ENCODE measurements at places on chromosomes 11 and 22.

DNA sequence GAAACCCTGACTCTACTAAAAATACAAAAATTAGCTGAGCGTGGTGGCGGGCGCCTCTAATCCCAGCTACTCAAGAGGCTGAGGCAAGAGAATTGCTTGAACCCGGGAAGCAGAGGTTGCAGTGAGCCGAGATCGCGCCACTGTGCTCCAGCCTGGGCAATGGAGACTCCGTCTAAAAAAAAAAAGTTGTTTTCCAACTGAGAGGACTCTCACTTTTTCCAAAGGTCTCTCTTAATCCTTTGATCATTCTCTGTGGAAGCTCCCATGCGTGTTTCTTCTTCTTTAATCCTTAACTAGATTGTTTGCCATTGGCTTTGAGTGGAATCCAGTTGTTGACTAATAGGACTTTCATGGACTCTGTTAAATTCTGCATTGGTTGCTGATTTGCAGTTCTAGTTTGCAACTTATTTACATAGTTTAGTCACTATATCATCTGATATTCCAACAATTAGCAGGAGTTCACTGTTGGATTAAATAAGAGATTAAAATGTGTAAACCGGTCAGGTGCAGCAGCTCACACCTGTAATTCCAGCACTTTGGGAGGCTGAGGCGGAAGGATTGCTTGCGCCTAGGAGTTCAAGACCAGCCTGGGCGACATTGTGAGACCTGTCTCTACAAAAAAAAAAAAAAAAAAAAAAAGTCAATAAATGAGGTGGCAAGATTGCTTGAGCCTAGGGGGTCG is 79.7 kb downstream of the C22orf31 start:
- DNase-seq: no peak

GRCh38 chr11:1858154-1858553 is 5.3 kb downstream of the LSP1 start:
- DNase-seq: no peak

- DNase-seq: no peak
Observed at GRCh38 chr11:27864611-27865010, 164.4 kb upstream of the BDNF start.

DNA sequence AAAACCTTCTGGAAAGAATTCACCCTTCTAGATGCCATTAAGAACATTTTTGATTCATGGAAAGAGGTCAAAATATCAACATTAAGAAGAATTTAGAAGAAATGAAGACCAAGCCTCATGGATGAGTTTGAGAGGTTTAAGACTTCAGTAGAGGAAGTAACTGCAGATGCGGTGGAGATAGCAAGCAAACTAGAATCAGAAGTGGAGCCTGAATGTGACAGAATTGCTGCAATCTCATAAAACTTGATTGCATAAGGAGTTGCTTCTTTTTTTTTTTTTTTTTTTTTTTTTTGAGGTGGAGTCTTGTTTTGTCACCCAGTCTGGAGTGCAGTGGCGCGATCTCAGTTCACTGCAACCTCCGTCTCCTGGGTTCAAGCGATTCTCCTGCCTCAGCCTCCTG is 51.6 kb downstream of the MS4A13 start:
- peak; percentile 4 for DNase-seq

DNA sequence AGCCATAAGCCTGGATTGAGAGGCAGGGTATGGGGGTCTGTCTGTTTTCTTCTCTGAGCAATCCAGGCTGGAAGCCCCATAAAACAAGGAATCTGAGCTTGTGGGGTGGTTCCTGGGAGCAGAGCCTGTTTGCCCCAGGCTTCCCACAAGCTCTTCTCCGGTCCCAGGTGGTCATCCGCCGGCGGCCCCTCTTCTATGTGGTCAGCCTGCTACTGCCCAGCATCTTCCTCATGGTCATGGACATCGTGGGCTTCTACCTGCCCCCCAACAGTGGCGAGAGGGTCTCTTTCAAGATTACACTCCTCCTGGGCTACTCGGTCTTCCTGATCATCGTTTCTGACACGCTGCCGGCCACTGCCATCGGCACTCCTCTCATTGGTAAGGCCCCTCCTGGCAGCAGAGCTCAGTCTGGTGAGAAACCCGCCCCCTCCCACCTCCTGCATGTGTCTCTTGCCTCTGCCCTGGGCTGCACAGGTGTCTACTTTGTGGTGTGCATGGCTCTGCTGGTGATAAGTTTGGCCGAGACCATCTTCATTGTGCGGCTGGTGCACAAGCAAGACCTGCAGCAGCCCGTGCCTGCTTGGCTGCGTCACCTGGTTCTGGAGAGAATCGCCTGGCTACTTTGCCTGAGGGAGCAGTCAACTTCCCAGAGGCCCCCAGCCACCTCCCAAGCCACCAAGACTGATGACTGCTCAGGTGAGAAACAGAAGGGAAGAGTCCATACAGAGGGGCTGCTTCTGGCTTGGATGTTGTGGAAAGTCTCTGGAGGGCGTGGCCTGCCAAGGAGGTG is 11.6 kb downstream of the HTR3A start:
- DNase-seq: no peak

- no peak for DNase-seq
Observed at GRCh38 chr11:36478700-36479329, 31.3 kb downstream of the TRAF6 start.

DNA sequence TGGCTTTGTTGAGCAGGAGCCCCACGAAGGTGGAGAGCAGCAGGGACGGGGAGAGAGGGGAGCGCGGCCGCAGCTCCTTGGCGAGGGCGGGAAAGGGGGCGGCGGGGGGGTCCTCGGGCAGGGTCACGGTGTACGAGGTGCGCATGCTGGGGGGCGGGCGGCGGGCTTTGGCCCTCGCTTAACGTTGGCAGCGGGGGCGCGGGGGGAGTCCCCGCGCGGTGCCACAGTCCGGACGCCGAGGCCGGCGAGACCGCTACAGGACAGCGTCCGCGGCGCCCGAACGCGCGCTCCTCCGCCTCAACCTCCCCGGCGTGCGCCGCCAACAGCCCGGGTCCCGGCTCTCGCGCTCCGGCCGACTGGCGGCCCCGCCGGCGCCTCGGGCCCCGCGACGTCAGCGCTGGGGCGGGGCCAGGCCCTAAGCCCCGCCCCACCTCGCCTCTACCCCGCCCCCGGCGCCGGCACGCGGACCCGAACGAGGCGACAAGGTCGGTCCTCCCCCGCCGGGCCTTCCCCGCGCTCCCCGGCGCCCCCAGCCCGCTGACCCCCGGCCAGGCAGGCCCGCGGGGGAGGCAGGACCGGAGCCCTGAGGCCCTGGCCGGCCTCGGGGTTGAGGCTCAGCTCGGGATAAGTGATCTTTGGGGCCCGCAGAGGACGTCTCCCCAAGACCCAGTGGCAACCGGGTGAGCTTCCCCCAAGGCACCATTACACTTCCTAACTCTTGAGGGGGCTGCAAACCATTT is 17.5 kb downstream of the USP2 start:
- peak; percentile 35 for DNase-seq

DNA sequence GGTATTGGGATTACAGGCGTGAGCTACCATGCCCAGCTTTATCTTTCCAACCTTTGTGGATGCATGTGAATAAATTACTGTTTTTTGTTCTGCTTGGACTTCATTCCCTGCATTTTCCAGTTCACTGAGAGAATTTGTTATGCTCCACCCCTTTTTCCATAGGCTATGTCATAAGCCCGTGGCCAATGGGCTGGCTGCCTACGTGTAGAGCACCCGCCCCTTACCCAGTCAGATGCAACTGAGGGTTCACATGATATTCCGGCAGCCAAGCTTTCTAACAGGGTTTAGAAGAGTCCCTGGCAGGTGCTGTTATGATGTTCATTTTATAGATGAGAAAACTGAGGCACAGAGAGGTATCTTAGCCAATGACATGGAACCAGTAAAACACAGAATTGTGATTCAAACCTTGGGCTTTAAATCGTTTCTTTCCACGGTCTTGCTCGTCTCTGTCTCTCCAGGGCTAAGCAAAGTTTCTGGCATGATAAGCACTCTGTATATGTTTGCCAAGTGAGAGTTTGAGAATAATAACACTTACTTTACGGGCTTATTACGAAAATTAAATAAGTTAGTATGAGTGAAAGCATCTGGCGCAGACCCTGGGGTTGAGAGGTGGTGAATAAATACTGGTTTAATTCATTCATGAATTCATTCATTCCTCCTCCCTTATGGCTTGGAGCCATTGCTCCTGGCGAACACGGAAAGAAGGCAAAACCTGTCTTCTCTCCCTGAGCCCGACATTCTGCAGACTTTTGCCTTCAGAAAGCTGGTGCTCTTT is 42.4 kb upstream of the RASD2 start:
- DNase-seq: no peak

DNA sequence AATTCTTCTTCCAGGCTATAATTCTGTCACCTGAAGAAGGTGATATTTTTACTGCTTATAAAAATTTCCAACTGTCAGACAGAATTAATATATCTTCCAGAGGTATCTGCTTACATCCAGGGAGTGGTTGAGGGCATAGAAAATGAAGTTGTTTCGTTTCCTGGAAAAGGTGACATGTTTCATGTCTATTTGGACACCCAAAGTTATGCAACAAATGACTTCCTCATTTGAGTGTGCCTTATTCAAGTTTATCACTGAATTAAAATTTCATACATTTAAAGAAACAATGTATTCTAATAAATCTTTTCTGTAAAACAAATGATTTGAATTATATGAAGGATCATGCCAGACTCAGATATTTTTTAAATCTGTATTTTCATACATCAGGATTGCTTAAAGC is 8.5 kb upstream of the GRAMD1B start:
- no peak for DNase-seq

DNA sequence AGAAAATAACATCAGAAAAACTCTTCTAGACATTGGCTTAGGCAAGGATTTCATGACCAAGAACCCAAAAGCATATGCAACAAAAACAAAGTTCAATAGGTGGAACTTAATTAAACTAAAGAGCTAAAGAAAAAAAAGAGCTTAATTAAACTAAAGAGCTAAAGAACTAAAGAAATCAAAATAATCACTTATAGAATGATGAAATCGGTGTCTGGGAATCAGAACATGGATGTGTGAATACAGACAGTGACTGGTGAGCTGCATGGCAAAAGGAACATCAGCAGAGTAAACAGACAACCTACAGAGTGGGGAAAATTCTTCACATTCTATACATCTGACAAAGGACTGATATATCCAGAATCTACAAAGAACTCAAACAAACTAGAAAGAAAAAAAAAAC is 41.4 kb downstream of the ZNF280B start:
- no peak for DNase-seq

- no peak for DNase-seq
Observed at GRCh38 chr22:27433585-27434190, 367.9 kb downstream of the MN1 start.

- no peak for DNase-seq
Observed at GRCh38 chr11:72776117-72776843, 17.6 kb downstream of the STARD10 start.

DNA sequence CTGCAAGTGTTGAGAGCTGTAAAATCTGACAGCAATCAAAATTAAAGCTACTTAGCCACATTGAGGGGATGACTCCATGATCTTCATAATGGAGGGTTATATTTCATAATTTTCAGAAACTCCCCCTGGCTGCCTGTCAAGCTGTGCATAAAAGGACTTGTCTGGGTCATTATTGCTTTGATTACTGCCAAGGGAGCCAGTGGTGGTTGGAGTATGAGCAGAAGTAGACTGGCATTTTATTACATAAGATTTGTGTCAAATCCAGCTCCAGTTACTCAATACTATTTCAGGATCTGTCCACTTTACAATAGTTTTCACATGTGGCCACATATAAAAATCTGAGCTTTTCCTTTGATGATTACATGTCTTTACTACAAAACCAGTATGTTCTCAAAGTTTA is 108.9 kb upstream of the SLC5A12 start:
- DNase-seq: no peak

DNA sequence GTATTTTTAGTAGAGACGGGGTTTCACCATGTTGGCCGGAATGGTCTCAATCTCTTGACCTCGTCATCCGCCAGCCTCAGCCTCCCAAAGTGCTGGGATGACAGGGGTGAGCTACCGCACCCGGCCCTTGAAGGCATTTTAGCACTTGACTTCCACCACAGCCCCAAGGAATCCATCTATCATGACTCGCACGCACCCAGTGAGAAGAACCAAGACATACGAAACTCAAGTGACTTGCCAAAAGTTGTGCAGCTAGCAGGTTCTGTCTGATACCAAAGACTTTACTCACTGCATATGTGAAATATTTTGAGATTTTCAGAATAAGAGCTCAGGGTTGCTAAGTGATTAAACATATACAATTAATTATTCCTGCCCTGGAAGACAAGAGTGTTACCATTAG is 21.0 kb downstream of the FLI1 start:
- no peak for DNase-seq

DNA sequence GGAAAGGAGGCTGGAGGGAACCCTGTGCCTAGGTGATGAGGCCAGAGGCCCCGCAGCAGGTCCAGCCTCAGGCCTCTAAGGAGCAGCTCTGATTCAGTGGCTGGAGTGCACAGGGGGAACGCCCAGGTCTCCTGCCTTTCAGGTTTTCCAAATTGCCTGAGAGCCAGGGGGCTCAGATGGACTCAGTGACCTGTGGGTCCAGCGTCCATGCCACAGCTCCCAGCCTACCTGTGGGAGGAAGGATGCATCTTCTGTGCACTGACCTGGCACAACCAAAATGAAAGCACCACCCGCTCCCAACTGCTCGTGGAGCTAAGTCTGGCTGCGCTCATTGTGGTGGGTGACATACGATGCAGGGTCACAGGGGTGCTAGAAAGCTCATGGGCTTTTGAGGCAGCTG is 82.8 kb downstream of the FEZ1 start:
- no peak for DNase-seq

- no peak for DNase-seq
Observed at GRCh38 chr11:113596658-113597057, 109.5 kb downstream of the TMPRSS5 start.

GRCh38 chr11:66883016-66883965 is 26.4 kb downstream of the LRFN4 start:
- DNase-seq: peak; percentile 52

DNA sequence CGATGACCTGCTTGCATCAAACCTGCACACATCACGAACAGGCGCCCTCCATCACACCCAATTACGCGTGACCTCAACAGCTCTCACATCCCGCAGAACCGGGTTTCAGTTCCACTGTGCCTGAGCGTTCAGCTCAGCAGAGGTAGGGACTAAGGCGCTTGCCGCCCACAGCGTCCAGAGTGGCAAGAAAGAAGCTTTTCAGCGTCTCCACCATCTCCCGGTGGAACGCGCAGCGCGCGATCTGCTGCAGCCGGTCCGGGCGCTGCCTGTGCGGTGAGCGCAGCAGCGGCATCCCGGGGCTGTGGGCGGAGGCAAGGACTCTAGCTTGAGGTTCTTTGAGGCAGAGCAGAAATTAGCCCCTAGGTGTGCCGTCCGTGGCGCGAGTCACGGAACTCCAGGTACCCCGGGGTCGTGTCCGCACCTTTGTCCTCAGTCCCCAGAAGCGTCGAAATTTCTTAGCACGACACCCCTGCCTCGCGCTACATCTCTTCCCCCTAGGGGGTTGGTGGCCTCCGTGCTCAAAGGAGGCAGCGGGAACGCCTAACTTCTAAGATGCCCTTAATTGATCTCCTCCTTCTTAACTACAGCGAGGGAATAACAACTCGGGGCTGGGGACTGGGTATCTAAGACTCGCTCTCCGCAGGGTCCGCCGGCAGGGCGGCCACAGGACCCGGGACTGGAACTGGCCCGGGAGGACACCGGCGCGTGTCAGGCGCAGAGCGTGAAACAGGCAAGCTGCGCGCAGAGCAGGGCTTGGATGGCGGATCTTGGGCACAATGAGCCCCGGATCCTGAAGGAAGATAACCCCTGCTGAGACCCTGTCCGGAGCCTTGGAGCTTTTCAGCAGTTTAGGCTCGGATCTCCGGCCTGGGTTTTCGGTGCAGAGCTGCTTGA is 1.7 kb upstream of the CALCA start:
- peak; percentile 8 for DNase-seq

GRCh38 chr11:112814168-112814567 is 147.1 kb upstream of the NCAM1 start:
- DNase-seq: no peak
